Umbilical cord (tissue), 2 donors: ENCODE measurements at places on chromosomes 2 and 18. TPM values are rescaled to one million over a fixed set of nuclear protein-coding genes. Genes with fewer than 3 reads are reported as not detected.
A peak's percentile ranks its signal among the peaks of the same experiment; 100 is the strongest.

The GKN1 gene
- total RNA-seq, result not detected

The NDC80 gene
- total RNA-seq, result 6.3 TPM

DNA sequence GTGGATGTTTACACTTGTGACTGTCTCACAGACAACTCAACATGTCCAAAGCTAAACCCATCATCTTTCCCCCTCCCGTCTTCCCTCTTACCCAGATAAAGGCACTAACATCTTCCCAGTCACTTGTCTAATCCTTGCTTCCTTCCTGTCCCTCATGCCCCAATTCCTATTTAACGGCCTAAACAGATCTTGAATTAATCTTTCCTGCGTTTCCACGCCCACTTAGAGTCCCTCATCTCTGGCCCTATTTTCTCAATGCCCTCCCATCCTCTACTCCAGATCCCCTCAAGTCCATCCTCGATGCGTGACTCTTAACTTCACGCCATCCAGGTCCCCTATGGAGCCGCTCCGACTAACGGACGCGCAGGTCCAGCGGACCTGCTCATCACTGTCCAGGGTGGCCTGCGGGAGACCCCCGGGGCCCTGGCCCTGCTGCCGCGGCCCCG is 682 bp upstream of the SCLY start:
- DNase-seq, result no peak

The PCARE gene
- 1.4 TPM for total RNA-seq

DNA sequence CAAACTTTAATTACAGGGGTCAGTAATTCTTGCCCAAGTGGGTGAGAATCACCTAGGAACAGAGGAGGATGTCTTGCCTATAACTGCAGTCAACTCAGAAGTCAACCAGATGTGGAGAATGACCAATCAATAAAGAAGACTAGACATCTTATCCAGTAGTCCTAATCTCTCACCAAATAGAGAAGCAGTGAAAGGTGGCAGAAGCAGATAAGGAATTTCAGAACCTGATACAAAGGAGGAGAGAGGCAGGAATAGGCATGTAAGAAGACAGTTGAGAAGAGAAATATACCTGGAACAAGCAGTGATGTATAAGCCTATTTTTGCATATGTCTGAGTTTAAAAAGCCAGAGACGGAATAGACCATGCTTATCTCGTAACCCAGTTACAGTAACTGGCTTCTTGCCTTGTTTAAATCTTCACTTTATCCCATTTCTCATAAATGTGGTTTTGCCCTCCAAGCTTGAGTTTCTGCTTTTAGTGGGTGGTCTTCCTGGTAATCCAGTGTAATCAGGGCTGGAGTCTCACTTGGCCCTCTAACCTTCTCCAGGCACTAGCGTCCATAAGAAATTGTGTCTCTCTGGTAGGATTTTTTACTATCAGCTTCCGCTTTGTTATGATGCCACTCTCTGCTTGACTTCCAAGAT is 401.0 kb downstream of the SUCLG1 start:
- peak; percentile 92 for DNase-seq

DNA sequence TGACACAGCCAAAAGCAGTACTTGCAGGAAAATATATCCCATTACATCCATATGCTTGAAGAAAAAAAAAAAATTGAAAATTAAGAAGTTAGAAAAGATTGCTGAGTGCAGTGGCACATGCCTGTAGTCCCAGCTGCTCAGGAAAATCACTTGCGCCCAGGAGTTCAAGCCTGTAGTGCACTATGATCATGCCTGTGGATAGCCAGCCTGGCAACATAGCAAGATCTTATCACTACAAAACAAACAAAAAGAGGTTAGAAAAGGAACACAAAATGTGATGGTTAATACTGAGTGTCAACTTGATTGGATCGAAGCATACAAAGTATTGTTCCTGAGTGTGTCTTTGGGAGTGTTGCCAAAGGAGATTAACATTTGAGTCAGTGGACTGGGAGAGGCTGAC is 361.9 kb downstream of the NYAP2 start:
- no peak for DNase-seq

DNA sequence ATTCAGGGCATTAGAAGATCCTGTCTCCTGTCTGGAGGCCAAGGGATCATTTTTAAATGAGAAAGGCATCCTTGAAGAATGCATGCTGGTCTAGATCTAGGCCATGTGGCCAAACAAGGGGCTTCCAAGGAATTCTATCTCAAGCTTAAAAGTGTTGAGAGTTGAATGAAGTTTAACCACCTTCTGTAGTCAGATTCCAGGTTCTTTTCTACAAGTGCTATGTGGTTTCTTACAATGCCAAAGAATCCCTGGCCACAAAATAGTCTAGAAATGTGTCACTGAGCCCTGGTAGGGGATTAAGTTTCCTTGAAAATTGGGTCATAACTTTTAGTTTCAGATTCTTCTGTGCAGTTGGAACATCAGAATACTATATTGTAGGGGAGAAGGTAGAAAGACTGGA is 640.7 kb upstream of the ACVR2A start:
- DNase-seq, result no peak

- no peak for DNase-seq
These were observed 58.9 kb upstream of the TGFA start for GRCh38 chr2:70612574-70612973.

The SETBP1 gene
- total RNA-seq, result 34.4 TPM

- no peak for DNase-seq
These were observed 351.9 kb upstream of the ID2 start for GRCh38 chr2:8329660-8330622.

DNA sequence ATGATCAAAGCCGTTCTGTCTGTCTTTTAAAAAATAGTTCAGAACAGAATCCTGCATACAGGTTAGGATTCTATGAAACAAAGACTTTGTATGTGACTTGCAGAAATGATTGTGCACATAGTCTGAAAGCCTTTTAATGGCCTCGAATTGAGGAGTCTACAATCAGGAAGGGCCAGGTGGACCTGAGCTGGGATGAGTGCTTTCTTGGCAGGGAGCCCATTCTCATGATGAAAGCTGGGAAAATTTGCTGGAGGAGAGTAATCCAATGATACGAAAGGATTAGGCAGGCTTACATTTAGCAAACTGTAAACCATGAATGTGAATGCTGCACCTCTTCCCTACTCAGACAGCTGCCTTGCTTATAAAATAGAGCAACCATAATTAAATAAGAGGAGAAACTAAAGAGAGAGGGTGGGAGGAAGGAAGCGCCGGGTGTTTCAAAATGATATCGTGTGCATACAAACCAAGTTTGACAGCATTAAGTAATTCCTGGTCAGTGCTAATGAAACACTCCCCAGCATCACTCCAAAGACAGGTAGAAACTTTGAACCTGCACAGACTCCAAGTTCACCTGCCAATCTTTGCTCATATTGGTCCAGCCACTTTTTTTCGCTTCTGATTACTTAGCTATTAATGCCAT is 23.7 kb upstream of the CXCR4 start:
- no peak for DNase-seq

GRCh38 chr2:39142904-39143605 is 22.2 kb upstream of the SOS1 start:
- no peak for DNase-seq

DNA sequence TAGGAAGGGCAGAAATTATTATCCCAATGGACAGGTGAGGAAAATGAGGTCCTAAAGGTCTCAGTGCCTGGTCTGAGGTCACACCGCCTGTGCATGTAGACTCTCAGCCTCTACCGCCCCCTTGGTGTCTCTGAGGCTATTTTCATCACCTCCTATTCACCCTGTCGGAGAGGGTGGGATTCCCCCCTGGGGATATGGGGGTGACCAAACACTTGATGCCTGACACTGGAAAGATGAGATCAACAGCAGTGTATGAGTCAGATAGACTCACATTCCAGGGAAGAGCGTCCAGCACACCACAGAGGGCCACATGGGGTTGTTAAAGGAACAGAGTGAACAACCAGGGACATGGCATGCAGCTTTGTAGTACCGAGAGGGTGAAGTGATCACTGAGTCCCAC is 199.7 kb downstream of the SMAD2 start:
- no peak for DNase-seq

DNA sequence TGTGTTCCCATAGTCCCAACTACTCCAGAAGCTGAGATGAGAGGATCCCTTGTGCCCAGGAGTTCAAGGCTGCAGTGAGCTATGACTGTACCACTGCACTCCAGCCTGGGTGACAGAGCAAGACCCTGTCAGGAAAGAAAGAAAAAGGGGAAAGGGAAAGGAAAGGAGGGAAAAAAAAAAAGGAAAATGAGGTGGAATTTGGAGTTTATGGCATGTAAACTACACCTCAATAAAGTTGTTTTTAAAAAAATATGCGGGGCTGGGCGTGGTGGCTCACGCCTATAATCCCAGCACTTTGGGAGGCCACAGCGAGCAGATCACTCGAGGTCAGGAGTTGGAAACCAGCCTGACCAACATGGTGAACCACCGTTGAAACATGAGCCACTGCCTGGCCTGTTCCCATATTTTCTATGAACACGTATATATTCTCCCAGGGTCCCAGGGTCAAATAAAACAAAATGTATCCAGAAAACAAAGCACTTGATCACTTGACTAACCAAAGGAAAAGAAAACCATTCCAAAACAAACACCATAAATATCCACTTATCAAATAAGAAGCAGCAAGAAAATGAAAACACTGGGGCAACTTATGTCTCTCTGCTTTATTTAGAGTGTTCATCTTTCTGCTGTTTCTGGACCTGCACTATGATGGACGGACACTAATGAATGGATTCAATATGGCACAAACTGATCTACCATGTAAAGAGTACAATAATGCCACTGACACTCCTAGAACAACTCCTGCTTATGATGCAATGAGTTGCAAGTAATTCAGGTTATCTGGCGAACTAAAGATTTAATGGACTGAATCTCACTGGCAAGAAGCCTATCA is 56.8 kb downstream of the ASXL2 start:
- DNase-seq, result no peak

GRCh38 chr18:7447318-7448028 is 119.6 kb upstream of the PTPRM start:
- DNase-seq, result no peak

The PPP1R7 gene
- 33.5 TPM for total RNA-seq

DNA sequence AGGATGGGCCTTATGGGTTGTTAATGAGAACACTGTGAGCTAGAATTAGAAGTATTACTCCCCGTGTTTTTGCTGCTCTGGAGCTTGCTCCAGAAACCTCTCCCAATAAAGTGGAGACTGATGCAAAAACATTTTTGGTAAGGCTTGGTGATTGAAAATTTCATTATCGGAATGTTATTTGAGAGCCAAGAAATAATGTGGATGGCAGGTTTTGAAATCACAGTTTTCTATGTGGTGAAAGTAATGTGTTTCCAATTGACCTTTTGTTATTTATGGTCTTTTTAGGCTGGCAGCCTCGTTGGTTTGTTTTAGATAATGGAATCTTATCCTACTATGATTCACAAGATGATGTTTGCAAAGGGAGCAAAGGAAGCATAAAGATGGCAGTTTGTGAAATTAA is 5.1 kb downstream of the PLEKHA3 start:
- no peak for DNase-seq

DNA sequence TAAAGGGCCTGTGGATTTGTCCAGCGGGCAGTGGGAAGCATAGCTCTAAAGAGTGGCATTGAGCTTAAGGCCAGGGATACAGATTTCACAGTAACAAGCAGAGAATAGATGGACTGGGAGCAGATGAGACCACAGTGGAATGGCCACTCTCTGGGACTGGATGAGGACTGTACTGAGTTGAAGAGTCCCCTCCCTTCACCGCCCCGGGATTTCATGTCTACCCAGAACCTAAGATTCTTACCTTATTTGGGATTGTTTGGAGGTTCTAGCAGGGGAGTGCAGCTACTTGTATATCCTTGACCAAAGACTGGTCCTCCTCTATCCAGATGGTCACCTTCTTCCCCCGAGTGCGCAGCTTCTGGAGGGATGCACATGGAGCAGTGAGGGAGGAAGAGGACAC is 28.0 kb upstream of the EFEMP1 start:
- no peak for DNase-seq

- DNase-seq, result no peak
These were observed 45.4 kb downstream of the C18orf63 start for GRCh38 chr18:74360852-74361655.

- DNase-seq, result no peak
These were observed 39.4 kb downstream of the TMEM182 start for GRCh38 chr2:102801098-102801718.

DNA sequence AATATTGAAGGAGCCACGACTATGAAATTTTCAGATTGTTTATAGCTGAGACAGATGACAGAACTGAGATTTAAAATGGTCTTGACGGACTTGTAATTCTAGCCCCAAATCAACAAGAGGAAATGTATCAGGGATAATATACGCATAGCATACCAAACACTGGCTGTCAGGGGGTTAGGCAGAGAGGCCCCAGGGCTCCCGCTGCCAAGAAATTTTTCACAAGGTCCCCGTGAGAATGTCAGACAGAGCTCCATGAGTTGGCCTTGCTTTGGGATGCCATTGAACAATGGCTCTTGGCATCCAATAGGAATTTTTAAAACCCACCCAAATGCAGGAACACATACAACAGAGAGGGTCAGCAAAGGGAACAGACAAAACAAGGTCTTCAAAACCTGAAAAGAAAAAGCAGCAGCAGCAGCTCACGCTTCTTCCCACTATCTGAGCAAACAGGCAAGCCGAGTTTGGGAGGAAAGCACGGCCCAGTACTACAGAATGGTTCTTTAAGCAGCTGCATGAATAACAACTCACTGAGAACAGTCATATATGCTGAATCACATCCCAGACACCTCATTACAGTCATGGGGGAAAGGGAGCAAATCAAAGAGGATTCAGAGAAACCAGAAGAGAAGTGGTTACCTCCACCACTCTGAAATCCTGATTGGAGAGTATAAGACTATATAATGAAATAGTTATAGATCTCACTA is 445.6 kb downstream of the RND3 start:
- DNase-seq, result peak; percentile 29

The SIX2 gene
- 0.48 TPM for total RNA-seq

DNA sequence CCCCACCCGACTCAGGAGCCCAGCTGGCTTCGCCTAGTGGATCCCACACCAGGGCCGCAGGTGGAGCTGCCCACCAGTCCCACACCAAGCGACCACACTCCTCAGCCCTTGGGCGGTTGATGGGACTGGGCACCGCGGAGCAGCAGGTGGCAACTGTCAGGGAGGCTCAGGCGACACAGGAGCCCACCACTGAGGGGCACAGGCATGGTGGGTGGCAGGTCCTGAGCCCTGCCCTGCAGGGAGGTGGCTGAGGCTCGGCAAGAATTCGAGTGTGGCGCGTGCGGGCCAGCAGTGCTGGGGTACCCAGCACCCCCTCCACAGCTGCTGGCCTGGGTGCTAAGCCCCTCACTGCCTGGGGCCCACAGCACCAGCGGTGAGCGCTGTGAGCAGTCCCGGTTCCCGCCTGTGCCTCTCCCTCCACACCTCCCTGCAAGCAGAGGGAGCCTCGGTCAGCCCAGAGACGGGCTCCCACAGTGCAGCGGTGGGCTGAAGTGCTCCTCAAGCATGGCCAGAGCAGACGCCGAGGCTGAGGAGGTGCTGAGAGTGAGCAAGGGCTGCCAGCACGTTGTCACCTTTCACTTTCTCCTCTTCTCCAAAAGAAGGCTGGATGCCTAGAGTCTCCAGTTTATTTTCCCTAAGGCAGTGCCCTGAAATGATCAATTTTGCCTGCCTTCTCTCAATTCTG is 1440.7 kb upstream of the ZEB2 start:
- DNase-seq, result no peak

The ZC3H6 gene
- 9.1 TPM for total RNA-seq

GRCh38 chr2:230130668-230131364 is 62.1 kb upstream of the SLC16A14 start:
- no peak for DNase-seq

The UCN gene
- 1.4 TPM for total RNA-seq

- DNase-seq, result no peak
These were observed 186.4 kb upstream of the SLC39A10 start for GRCh38 chr2:195470622-195471021.
